Epithelial cell of prostate (primary cell): ENCODE measurements at places on chromosomes 12 and 14.

DNA sequence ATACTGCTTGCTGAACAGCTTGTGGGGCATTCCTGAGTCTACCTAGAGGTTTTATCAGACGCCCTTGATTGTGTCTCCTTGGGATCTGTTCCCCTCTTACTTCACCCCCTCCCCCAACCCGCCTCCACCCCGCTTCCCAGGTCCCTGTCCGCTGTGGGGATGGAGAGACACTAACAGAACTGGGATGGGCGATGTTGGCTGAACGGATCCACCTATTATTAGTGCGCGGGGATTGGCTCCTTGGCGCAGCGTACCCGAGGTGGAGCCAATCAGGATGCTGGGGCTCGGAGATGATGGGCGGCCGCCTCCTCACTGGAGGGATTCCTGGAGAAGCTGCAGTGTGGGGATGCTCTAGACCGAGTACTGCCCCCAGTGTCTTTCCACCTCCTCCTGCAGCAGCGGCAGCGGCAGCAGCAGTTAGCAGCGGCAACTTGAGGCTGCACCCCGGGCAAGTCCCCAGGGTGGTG lies at the start of gene SYT1:
SYT1 (plus strand) TSS at position 372 of the 467 bp plus-strand sequence.
- DNase-seq: no peak

DNA sequence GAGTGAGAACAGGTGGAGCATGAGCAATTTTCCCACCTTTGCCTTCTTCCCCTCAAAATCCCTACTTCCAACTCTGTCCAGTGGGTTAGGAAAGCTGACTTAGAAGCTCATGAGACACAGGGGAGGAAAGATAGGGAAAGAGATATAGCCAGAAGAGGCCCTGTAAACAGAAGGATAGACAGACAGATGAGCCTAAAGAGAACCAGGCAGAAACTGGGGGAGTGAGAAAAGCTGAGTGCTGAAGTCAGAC lies 5.0 kb downstream of the AJUBA start:
- DNase-seq: no peak

DNA sequence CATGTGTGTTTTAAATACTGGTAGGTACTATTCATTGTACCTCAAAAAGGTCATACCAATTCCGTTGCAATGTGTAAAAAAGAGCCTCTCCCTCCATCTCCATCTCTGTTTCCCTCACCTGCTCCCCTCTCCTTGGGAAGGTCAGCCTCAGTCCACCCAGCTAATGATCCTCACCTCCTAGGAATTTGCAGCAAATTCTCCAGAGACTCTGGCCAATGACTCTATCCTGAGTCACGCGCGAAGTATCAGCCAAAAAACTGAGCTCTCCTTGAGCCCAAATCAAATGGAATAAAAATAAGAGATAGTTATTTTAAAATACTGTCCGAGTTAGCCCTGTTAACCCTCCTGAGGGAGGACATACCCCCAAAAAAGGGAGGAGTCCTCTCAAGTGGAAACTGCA lies 148.4 kb downstream of the DPF3 start:
- no peak for DNase-seq

- no peak for DNase-seq
These were observed 262.0 kb downstream of the MED13L start for GRCh38 chr12:116015525-116015924.

DNA sequence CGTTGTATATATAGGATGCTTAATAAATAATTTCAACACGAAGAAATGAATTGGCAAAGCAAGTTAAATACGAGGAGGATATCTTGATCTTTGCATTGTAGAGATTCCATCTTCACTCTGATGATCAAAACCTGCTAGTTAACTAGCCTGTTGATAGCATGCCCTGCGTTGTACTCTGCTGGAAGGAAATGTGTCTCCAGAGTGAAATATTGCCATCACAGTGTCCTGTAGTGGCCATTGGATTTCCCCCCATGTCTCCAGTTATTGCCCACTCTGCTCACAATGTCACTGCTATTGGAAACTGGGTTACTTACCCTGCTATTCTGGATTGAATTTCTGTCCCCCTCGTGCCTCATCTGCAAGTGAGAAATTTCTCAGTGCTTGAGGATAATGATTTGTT lies 109.6 kb downstream of the PLEKHA5 start:
- no peak for DNase-seq

- no peak for DNase-seq
These were observed 269.7 kb downstream of the RAD51B start for GRCh38 chr14:68089146-68089731.

- DNase-seq: no peak
These were observed 310.8 kb downstream of the FUT8 start for GRCh38 chr14:65723348-65723747.

- no peak for DNase-seq
These were observed 17.7 kb downstream of the CLEC2D start for GRCh38 chr12:9687228-9687627.

GRCh38 chr12:108316176-108317086 lies 22.7 kb downstream of the CMKLR1 start:
- DNase-seq: no peak

GRCh38 chr14:70422538-70422937 lies 5.6 kb upstream of the SYNJ2BP start:
- DNase-seq: no peak

DNA sequence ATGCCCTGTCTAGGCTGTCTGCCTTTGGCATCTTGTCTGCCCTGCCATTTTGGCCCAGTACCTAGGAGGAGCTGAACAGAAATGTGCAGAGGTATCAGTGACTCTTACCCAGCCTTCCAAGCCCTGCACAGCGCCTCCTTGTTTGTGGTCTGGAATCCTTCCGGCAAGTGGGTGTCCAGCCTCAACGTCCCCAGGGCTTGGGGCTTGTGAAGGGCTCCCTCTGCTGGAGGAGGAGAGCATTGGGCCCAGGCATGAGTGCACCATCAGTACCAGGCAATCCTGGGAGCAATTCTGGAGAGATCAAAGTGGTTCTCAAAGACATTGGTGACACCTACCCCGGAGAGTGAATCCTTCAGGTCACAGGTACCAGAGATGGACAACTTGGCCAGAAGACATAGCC lies 2.4 kb upstream of the TCL1B start:
- no peak for DNase-seq
